ENCODE measurements at places on chromosomes 2 and 18.

GRCh38 chr2:16130906-16131400 is 190.6 kb downstream of the MYCN start:
- DNase-seq: no peak

GRCh38 chr2:180959787-180960186 is 20.6 kb upstream of the UBE2E3 start:
- no peak for DNase-seq

DNA sequence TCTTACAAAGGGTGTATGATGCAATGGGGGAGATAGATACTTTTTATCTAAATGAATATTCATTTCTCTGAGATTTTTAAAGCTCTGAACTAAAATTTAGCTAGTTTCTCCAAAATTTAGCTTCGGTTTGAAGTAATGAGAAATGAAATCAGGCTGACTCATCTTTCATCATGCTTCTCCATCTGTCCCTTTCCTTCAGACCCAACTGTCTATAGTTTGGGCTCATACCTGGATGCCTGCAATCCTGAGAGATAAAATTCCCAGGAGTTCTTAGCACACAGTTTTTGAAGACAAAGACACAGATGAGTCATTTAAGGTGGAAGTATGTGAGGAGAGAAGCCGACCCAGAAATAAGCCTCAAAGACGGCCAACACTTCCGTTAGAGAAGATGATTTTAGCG is 336.4 kb upstream of the CDH20 start:
- no peak for DNase-seq

- DNase-seq: no peak
These were observed 44.9 kb downstream of the AQP12A start for GRCh38 chr2:240736281-240737250.

DNA sequence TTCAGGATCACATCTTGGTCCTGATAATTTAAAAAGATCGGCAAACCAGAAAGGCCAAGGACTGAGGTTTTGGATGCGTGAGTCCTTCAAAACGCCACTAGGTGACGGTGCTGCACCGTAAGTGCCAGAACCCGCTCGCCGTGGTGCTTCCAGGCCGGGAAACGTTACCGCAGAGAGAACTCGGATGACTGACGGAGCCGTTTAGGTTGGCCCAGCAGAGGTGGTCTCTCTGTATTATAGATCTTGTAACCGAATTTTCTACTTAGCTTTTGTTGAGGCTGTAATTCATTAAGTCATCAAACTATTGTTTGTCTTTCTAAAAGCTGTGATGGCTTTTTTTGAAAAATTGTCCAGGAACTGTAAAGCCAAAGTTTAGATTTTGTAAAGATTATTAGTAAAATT is 39.8 kb upstream of the ADCYAP1 start:
- peak; percentile 20 for DNase-seq
